ENCODE measurements at places on chromosomes 12 and 14.

DNA sequence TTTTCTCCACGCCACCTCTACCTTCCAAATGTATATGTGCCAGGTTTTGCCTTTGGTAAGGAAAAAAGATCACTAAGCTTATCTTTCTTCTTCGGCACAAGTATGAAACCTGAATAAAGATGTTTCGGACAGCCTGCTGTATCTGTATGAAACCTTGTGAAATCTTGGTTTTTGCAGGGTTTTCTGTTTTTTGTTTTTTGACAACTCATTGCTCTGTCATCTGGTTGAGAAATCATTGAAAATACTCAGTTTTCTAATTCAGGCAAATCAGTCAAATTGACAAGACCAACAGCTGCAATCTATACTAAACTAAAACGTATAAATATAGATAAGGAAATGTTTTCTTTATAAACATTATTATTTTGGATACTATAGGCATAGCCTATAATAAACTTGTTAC is 63.1 kb upstream of the FGD4 start:
- H3K4me3 ChIP-seq: no peak overlapping the region
- H3K4me1 ChIP-seq: peaks cover 1% of the 10 kb centered on the region
- peaks cover 16% of the 10 kb centered on the region for H3K36me3 ChIP-seq
- H3K27me3 ChIP-seq: no peaks in the 10 kb centered on the region

- H3K4me1 ChIP-seq: peaks cover 14% of the 10 kb centered on the region
- DNase-seq: no peak
- peak overlapping the region; percentile 18 for H3K27ac ChIP-seq
- H3K27me3 ChIP-seq: no peaks in the 10 kb centered on the region
Observed at GRCh38 chr14:64053694-64054669, 201.2 kb downstream of the SYNE2 start.

DNA sequence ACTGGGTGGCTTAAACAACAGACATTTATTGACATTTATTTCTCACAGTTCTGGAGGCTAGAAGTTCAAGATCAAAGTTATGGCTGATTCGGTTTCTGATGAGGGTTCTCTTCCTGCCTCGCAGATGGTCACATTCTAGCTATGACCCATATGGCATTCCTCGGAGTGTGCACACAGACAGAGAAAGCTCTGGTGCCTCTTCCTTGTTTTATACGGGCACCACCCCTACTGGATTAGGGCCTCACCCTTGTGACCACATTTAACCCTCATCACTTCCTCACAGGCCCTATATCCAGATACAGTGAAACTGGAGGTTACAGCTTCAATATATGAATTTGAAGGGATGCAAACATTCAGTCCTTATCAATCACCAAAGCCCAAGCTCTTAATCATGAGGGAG is 77.0 kb upstream of the OVCH1 start:
- H3K27ac ChIP-seq: no peak overlapping the region
- H3K4me3 ChIP-seq: no peak overlapping the region
- H3K36me3 ChIP-seq: no peaks in the 10 kb centered on the region
- no peaks in the 10 kb centered on the region for H3K27me3 ChIP-seq
- no peaks in the 10 kb centered on the region for H3K4me1 ChIP-seq

DNA sequence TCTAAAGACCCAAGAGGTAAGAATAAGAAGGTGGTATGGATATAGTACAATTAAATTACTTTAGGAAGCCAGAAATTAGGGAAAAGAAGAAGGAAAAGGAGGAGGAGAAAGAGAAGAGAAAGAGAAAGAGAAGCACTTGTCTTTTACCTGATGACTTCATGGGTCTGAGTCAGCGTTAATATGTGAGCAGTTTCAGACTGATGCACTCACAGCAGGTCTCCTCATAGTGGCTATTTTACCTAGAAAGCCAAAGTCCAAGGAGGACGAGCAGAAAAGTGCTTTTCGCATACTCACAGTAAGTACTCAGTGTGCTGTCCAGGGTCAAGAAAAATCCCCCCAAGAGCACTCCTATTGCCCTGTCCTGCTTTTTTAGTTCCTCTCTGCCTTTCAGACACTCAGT is 222.1 kb downstream of the C12orf42 start:
- H3K27ac ChIP-seq: no peak overlapping the region
- H3K27me3 ChIP-seq: no peaks in the 10 kb centered on the region
- no peaks in the 10 kb centered on the region for H3K4me1 ChIP-seq
- no peak overlapping the region for H3K4me3 ChIP-seq
- DNase-seq: no peak

DNA sequence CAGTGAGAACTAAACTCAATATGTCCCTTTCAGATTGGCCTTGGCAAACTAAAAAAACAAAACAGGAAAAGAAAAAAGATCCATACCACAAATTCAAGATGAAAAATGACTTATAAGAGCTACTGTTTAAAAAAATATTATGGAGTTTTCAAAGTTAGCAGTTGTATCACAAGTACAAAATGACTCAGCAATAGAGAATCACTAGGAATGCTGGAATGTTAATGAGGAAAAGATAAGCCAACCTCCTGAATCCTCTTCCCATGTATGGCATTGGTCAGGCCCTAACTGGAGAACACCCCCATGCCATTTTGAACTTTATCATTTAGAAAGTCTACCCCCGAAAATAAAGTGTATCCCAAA is 62.2 kb downstream of the PPP1R36 start:
- H3K27me3 ChIP-seq: no peaks in the 10 kb centered on the region
- DNase-seq: no peak
- H3K4me1 ChIP-seq: peaks cover 8% of the 10 kb centered on the region
- H3K4me3 ChIP-seq: no peak overlapping the region
- H3K27ac ChIP-seq: no peak overlapping the region
- H3K36me3 ChIP-seq: no peaks in the 10 kb centered on the region

DNA sequence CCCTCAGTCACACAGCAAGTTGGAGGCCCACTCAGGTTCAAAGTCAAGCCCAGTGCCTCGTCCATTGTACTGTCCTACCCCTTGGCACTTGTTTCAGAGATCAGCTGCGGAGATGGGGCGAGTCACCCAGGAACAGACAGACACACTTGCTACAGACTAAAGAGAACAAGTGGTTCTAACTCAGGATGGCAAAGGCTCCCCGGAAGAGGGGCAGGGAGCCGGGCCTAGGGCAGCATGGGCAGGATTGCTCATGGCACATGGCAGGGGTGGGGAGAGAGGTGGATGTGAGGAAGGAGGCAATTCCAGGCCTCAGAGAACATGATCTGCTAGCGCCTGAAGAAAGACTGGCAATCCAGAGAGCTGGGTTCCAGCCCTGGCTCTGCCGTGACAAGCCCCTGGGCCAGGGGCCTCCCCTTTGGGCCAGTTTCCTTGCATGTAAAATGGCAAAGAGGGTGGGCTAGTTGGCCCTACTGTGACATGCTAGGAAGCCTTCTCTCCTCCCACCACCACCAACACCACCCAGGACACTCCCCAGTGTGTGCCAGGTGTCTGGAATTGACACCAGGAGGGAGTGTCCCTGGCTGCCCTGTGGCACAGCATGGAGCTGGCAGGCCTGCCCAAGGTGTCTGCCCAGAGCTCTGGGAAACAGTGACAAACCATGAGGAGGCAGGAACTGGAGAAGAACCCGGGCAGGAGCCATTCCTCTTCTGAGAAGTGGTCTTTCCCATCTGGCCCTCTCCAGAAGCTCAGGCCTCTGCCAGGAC is 24.0 kb upstream of the IRF2BPL start:
- H3K27me3 ChIP-seq: no peaks in the 10 kb centered on the region
- H3K36me3 ChIP-seq: no peaks in the 10 kb centered on the region
- H3K4me1 ChIP-seq: peaks cover 6% of the 10 kb centered on the region

DNA sequence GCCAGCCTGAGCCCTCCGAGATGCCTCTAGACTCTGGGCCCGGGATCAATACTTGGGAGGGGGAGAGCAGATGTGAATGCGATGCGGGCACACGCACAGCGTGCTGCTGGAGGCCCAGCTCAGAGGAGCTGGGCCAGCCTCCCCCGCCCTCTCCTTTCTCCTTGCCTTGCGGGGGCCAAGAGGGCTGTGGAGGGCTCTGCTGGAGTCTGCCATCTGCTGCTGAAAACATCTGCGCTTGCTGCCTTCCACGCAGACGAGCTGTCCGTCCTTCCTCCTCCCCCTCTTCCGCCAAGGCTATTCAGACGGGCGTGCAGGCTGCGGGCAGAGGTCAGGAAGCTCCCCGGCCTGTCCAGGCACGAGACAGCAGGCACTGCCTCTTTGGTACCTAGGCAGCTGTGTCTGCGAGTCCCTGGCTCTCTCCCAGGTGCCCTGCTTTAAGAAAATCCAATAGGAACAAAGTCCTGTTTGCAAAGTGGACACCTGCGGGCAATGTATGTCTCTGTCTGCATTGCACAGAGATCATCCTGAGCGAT is 75.2 kb downstream of the SPRING1 start:
- H3K4me3 ChIP-seq: no peak overlapping the region
- no peak overlapping the region for H3K27ac ChIP-seq
- H3K27me3 ChIP-seq: peaks cover 11% of the 10 kb centered on the region

DNA sequence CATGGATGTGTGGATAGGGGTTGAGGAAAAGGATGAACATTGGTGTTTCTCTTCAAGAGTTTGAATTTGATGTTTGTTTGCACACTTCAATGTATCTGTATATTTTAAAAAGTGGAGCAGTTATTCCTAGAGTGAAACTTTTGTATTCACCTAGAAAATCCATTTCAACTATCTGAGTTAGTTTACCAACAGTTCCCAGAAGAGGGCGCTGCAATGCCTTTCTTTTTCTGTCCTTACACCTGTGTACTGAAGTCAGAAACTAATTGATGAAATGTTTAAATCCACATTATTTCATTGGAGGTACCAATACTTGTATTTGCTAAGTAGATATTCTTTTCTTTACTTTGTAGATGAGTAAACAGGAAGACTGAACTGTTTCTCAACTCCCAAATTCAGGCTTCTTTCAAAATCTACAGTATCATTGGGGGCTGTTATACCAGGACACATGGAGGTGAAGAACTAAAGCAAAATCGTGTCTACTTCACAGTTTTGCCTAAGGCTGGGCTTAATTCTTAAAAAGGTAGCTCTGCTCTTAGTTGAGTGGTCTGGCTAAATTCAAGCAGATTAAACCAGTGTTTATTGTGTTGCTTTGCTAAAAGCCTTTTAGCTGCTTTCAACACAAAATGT is 26.6 kb upstream of the KLRB1 start:
- H3K27ac ChIP-seq: no peak overlapping the region

- no peak overlapping the region for H3K4me3 ChIP-seq
- no peak overlapping the region for H3K27ac ChIP-seq
- peaks cover 6% of the 10 kb centered on the region for H3K27me3 ChIP-seq
- no peak for DNase-seq
Observed at GRCh38 chr12:108017472-108018057, 111.5 kb upstream of the WSCD2 start.

- no peak overlapping the region for H3K27ac ChIP-seq
- H3K4me3 ChIP-seq: no peak overlapping the region
- no peaks in the 10 kb centered on the region for H3K27me3 ChIP-seq
- DNase-seq: peak; percentile 34
- no peaks in the 10 kb centered on the region for H3K4me1 ChIP-seq
- peaks cover 48% of the 10 kb centered on the region for H3K36me3 ChIP-seq
Observed at GRCh38 chr14:104938960-104939359, 14.3 kb downstream of the PLD4 start.

GRCh38 chr12:53955036-53955775 is 503 bp downstream of the HOXC12 start:
- DNase-seq: peak; percentile 39
- H3K4me1 ChIP-seq: no peaks in the 10 kb centered on the region
- no peaks in the 10 kb centered on the region for H3K36me3 ChIP-seq
- H3K27ac ChIP-seq: no peak overlapping the region
- peaks cover 100% of the 10 kb centered on the region for H3K27me3 ChIP-seq
- peak overlapping the region; percentile 13 for H3K4me3 ChIP-seq

DNA sequence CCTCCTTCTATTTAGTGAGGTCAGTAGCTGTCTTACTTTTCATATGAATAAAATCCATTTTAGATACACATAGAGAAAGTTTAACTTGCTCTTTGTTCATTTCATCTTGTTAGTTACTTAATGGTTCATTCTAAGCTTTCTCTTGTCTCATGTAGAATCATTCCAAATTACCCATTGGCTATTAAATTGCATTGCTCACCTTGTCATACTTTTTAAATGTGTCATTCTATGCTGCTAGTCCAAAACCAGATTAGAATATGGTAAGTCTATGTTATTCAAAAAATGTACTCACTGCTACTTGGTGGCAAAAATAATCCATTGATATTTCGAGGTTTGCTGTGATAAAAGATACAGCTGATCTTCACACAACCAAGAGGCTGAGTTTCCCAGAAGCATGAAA is 3.0 kb downstream of the C12orf50 start:
- H3K4me3 ChIP-seq: no peak overlapping the region
- H3K36me3 ChIP-seq: no peaks in the 10 kb centered on the region
- H3K27me3 ChIP-seq: no peaks in the 10 kb centered on the region

- no peak for DNase-seq
- H3K27me3 ChIP-seq: no peaks in the 10 kb centered on the region
- no peaks in the 10 kb centered on the region for H3K36me3 ChIP-seq
- no peak overlapping the region for H3K27ac ChIP-seq
- no peak overlapping the region for H3K4me3 ChIP-seq
Observed at GRCh38 chr14:23514644-23514957, 37.0 kb downstream of the ZFHX2 start.

All from RWPE2 (cell line).